ENCODE measurements at places on chromosomes 16 and 17.

DNA sequence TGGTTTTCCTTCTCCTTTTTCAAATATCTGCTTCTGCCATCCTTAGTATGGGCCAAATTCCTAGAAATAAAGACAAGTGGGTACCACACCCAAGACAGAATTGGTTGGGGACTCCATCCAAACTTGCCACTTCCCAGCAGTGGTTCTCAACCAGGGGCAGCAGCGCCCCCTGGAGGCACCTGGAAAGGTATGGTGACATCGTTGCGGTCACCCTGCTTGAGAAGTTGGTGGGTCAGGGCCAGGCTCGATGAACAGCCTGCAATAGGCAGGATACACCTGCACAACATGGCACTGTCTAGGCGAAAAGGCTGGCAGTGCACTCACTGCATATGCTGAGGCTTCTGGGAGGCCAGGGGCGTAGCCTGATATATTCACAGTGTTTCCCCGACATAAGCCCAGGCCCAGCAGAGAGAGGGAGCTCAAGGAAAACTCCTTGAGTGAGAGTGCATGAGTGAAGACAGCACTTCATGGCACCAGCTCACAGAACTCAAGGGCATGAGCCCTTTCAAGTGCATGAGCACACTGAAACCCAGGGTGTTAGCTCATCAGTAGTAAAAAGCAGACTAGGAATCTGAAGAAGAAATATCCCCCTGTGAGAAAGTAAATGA lies 57.7 kb downstream of the CMC2 start:
- no peak for DNase-seq

DNA sequence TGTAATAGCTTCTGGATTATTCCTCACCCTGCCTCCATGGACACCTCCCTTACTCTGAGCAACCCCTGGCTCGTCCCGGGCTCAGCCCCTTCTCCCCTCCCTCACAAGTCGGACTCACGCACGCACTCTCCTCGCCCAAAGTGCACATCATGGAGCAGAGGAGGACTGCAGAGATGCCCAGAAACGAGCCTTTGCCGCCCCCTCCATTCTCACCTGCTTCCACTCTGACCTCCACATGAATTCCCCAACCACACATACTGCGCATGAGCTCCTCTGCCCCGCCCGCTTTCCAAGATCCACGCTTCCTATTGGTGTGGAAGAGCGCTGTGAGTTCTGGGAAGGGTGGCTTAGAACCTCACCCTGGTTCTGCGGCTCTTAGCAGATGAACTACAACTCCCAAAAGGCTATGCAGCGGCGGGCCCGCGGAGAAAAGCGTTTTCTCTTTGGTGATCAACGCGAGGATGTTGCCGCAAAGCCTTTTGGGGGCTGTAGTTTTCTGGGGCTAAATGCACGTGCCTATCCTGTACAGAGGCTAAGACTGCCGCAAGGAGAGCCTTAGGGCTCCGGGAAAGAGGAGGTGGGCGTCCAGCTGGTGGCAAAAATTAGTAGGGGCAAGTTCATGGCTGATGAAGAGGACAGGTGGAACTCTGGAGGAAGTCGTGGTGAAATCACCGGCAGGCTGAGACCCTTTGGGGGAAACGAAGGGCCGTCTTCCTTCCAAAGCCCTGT lies at the start of gene PHB1:
PHB1 (minus strand) TSS at position 261 of the 729 bp plus-strand sequence. CDS start 1,618 bp downstream, outside the sequence.
- DNase-seq: peak; percentile 75

DNA sequence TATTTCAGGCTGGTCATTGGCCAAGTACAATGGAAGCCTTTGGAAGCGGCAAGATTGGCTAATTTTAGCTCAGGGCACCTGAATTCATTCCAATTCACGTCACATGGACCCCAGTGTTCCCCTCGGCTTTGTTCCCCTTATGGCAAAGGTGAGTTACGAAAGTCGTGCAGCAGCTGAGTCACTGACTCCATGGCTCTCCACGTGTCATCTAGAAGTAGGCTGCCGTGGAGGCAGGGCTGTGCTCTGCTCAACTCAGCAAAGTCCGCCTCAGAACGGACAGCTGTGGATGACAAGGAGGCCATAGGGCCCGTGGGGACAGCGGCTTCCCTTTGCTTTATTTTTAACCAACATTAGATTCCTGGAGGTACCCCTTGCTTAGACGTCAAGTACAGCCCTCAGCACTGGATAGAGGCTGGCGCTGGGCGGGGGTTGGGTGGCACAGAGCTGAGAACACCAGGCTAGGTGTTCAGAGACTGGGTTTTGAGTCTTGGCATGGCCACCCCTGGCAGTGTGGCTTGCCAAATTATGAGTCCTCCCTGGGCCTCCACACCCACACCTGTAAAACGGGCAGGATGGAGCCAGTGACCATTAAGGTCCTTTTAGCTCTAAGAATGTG lies 23.6 kb downstream of the ADAD2 start:
- no peak for DNase-seq

DNA sequence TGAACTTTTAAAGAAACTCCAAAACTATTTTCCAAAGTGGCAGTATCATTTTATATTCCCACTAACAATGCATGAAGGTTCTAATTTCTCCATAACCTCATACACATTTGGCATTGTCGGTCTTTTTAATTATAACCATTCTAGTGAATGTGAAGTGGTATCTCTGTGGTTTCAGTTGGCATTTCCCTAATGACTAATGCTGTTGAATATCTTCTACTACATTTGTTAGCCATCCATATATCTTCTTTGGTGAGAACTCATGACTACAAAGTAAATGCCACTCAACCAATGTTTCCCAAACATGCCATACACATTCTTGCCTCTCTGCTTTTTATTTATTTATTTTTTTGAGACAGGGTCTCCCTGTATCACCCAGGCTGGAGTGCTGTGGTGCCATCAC lies 31.7 kb upstream of the TAOK1 start:
- DNase-seq: no peak

DNA sequence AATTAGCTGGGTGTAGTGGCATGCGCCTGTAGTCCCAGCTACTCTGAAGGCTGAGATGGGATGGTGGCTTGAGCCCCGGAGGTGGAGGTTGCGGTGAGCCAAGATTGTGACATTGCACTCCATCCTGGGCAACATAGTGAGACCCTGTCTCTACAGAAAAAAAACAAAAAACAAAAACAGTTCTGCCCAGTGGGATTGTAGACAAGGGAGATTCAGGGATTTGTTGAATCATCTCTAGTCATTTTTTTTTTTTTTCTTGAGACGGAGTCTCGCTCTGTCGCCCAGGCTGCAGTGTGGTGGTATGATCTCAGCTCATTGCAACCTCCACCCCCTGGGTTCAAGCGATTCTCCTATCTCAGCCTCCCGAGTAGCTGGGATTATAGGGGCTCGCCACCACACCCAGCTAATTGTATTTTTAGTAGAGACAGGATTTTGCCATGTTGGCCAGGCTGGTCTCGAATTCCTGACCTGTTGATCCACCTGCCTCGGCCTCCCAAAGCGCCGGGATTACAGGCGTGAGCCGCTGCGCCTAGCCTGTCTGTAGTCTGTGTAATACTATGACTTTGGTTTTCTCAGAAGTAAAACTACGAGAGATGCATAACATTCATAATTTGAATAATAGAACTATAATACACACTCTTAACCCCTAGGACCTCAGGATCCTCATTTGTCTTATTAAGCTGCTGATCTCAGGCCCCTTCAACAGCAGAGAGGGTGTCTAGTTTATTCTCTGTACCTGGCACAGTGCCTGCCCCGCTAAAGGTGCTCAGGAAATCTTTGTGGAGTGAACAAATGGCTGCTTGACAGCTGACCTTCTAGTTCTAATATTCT lies 1.4 kb downstream of the TEN1 start:
- no peak for DNase-seq

GRCh38 chr16:88924834-88925539 lies 52.0 kb downstream of the CBFA2T3 start:
- DNase-seq: no peak

DNA sequence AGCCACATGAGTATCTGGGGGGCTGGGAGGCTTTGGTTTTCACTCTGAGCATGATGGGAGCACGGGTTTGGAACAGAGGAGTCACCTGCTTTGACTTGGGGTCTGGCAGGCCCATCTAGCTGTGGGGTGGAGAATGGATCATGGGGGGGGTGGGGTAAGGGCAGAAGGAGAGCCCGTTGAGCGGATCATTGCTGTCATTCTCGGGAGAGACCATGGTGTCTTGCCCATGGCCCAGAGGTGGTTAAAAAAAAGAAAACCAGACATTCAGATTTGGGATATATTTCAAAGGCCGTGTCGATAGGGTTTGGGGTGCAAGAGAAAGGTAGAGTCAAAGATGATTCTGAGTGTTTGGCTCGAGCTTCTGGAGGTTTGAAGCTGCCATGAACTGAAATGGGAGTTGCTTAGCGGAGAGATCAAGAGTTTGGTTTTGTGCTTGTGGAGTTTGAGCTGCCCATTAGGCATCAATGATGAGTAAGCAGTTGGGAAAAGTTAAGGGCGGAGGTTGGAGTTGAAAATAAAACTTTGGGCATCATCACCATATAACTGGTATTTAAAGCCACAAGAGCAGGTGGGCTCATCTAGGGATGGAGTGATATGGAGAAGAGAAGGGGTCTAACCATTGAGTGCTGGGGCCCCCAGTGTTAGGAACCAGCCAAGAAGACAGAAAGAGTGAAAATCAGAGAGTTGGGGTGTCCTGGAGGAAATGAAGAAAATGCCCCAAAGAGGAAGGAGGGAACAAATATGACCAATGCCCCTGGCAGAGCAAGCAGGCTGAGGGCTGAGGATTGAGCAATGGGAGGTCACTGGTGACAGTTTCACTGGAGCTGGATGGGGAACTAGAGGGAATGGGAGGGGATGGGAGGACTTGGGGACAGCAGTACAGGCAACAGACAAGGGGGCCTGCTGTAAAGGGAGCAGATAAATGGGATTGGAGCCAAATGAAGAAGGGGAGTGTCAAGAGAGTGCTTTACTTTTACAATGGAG lies 1.9 kb downstream of the NOD2 start:
- no peak for DNase-seq

- DNase-seq: no peak
Measured at GRCh38 chr16:86075488-86075785, 176.5 kb downstream of the IRF8 start.

DNA sequence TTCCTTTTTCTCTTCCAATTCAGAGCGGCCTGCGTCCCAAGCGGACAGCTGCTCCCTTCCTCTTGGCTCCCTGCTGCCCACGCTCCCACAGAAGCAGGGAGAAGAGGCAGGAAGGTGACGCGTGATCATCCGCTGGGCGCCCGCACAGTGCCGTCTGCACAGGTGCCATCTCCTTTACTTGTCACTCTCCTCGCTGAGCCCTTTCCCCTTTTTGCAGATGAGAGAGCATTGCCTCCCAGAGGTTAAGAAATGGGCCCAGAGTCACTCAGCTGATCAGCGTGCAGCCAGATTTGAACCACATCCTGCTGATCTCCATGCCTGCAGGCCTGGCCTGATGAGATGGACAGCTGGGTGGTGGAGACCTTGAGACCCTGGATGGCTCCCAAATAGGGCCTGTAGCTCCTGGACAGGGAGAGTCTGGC lies 299.8 kb downstream of the SEC14L1 start:
- no peak for DNase-seq

GRCh38 chr16:28823291-28823872 lies 583 bp downstream of the ATXN2L start:
- no peak for DNase-seq

- no peak for DNase-seq
Measured at GRCh38 chr17:36475346-36475970, 11.0 kb upstream of the ZNHIT3 start.

GRCh38 chr16:14629612-14629918 lies 495 bp downstream of the PARN start:
- no peak for DNase-seq

GRCh38 chr16:2595393-2596205 lies 57.8 kb downstream of the PDPK1 start:
- no peak for DNase-seq

DNA sequence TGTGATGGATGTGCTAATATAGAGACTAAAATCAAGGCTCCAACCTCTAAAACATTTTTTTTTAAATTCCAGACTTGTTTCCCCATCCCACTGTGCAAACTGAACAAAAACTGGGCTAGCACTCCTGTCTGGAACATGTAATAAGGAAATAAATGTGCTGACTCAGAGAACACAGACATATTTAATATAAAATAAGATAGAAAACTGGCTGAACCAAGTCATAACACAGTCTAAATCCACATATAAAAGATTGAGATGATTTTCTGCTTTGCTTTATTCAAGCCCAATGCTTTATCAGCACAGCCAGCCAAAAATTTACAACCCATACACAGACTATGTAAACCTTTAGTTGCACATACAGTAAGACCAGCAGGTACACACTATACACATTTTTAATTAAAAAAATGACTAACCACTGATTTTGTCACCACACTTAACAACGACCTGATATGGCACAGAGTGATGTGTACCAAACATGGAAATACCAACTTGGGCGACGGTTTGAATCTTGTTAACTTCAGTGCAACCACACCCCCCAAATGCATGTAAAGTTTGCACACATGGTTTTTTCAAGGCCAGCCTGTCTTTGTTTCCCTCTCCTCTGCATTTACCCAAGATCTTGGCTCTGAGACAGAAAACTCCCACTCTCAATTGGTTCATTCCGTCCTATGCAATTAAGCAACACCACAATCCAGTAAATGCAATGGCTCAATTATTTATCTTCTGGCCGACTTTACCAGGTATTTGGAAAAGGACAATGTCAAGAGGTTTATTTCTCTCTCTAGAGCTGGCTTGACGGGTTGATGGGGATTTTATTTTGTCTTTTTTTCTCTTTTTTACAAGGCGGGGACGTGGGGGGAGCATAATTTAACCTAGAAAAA lies 1.2 kb downstream of the STAT3 start:
- no peak for DNase-seq

- DNase-seq: no peak
Measured at GRCh38 chr16:5042574-5043171, 8.9 kb upstream of the NAGPA start.

DNA sequence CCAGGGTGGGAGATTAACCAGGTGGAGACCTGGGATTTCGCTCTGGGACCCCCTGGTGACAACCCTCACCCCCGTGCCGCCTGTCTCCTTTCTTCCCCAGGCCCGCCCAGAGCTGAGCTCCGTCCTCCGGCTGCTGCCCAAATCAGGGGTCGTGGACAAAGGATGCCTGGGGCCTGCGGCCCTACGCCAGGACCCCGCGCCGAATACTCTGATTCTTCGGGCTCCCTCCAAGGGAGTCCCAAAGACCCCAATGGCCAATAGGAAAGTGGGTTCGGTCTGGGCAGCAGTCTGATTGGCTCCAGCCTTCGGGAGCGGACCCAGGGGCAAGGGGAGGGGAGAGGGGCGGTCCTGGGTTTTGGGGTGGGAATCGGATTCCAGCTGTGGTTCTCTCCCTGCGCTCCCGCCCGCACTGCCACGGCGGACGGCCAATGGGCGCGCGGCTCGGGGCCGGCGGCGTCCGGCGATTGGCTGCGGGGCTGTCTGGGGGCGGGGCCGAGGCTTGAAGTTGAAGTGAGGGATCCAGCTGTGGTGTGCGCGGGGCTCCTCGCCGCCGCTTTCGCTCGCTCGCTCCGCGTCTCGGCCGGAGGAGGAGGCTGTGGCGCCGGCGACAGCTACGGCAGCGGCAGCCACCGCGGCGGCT lies at the start of gene CACNA1G:
CACNA1G (plus strand) TSS at position 531 of the 640 bp plus-strand sequence. CDS start 745 bp downstream, outside the sequence.
- peak; percentile 70 for DNase-seq

GRCh38 chr17:66676421-66676820 lies 158.5 kb upstream of the CACNG5 start:
- no peak for DNase-seq

GRCh38 chr16:75097941-75098901 lies 18.4 kb downstream of the LDHD start:
- DNase-seq: peak; percentile 28

GRCh38 chr16:47581114-47581513 lies 120.0 kb downstream of the PHKB start:
- DNase-seq: no peak
